ENCODE measurements at places on chromosomes 3 and 15. TPM values are rescaled to one million over a fixed set of nuclear protein-coding genes. Genes with fewer than 3 reads are reported as not detected.
A peak's percentile ranks its signal among the peaks of the same experiment; 100 is the strongest.

Gene DNAH1
- total RNA-seq, result 1.2 TPM

Gene RPL14
- total RNA-seq, result 4,499 TPM

Gene ANKRD34C
- not detected for total RNA-seq

Gene RTP4
- not detected for total RNA-seq

DNA sequence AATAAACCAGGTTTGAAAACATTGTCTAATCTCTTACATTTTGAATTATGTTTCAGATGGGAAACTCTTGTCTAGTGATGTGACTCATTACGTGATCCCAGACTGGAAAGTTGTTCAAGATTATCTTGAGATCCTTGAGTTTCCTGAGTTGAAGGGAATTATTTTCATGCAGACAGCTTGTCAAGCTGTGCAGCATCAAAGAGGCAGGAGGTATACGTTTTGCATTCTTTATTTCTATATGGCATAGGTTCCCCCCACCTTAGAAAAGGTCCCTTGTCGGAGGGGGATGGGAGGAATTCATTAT is 1.5 kb downstream of the DIS3L start:
- H3K27me3 ChIP-seq, result no peaks in the 10 kb centered on the region
- DNase-seq, result no peak
- peak overlapping the region; percentile 45 for H3K4me3 ChIP-seq
- peak overlapping the region; percentile 82 for H3K27ac ChIP-seq
- H3K4me1 ChIP-seq, result peaks cover 20% of the 10 kb centered on the region
- peaks cover 21% of the 10 kb centered on the region for H3K36me3 ChIP-seq

DNA sequence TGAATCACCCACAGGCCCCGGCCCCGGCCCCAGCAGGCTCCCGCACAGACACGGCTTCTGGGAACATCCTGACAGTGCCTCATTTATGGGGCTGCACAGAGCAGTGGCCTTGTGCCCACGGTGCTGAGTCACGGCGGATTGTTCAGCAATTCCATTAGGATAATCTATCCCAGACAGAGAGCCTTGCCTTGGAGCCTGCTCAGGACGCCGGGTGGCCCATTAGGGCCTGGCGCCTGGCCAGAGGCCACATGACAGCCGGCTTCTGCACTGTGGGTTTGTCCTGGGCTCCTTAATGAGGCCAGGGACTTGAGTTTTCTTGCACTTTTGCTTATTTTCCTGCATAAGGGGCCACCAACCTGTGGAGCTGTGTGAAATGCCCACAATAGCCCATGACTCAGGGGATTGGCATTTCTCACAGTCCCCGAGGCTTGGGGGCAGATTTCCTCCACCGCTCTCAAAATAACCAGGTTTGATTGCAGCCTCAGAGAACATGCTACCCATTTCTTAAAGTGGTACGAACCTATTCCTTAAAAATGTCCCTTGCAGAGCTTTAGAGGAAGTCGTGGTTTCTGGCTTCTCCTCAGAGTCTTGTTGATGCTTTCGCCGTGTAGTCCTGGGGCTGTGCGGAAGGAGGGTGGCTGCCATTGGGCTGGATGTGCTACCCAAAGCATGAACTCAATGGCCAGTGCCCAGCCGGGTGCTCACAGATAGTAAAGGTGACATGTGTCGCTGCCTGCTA is 19.0 kb downstream of the SYNM start:
- H3K4me1 ChIP-seq, result peaks cover 5% of the 10 kb centered on the region
- DNase-seq, result peak; percentile 50
- no peak overlapping the region for H3K27ac ChIP-seq
- no peaks in the 10 kb centered on the region for H3K27me3 ChIP-seq
- no peaks in the 10 kb centered on the region for H3K36me3 ChIP-seq
- no peak overlapping the region for H3K4me3 ChIP-seq

- H3K4me3 ChIP-seq, result no peak overlapping the region
- H3K36me3 ChIP-seq, result no peaks in the 10 kb centered on the region
- no peaks in the 10 kb centered on the region for H3K27me3 ChIP-seq
- no peaks in the 10 kb centered on the region for H3K4me1 ChIP-seq
Observed at GRCh38 chr3:81289676-81290075, 471.8 kb downstream of the GBE1 start.

GRCh38 chr3:60989626-60990441 is 261.4 kb downstream of the FHIT start:
- no peak overlapping the region for H3K27ac ChIP-seq
- H3K4me1 ChIP-seq, result no peaks in the 10 kb centered on the region
- H3K27me3 ChIP-seq, result no peaks in the 10 kb centered on the region
- no peaks in the 10 kb centered on the region for H3K36me3 ChIP-seq
- DNase-seq, result peak; percentile 13

DNA sequence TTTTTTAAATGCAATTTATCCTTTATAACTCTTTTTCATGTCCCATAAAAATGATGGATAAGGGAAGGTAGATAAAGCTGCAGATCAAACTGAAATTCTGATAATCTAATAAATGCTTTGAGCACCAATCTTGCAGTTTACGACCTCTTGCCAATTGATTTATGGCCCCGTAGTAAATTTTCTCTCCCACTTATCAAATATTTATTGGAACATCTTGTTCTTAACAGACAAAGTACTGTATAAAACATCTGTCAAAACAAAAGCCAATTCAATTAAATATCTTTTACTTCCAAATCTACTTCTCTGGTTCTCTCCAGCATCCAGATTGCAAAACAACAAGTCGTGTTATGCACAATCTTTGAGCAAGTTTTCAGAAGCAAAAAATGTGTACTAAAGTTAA is 34.6 kb downstream of the POLR2M start:
- H3K27me3 ChIP-seq, result peaks cover 21% of the 10 kb centered on the region
- H3K27ac ChIP-seq, result no peak overlapping the region
- H3K36me3 ChIP-seq, result no peaks in the 10 kb centered on the region
- H3K4me1 ChIP-seq, result no peaks in the 10 kb centered on the region
- DNase-seq, result no peak

DNA sequence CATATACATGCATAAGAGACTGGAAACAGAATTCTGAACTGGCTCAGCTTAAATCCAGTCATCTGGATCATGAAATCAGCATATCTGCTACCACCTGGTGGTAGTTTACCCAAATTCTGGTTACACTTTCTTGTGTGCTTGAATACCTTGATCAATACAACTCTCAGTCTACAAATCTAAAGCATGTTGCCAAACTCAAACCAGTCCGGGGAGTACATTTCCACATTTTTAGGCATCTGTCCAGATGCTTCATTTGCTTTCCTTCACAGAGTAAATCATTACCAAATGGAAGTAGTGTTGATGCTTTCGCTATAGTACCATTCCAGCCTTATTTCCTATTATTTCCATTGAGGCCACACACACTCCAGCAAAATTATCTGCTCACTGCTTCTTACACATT is 126.4 kb downstream of the P2RY1 start:
- DNase-seq, result peak; percentile 40
- H3K4me1 ChIP-seq, result peaks cover 4% of the 10 kb centered on the region
- H3K27ac ChIP-seq, result no peak overlapping the region
- H3K36me3 ChIP-seq, result no peaks in the 10 kb centered on the region
- H3K27me3 ChIP-seq, result no peaks in the 10 kb centered on the region

Data from K562 (cell line).